Esophagus squamous epithelium (tissue), 5 donors: ENCODE measurements at places on chromosomes 13 and 19.

GRCh38 chr13:41026788-41027187, 7.7 kb upstream of the ELF1 start:
- no peak for DNase-seq

GRCh38 chr13:36217456-36217855, 3.1 kb upstream of the SOHLH2 start:
- DNase-seq = no peak

DNA sequence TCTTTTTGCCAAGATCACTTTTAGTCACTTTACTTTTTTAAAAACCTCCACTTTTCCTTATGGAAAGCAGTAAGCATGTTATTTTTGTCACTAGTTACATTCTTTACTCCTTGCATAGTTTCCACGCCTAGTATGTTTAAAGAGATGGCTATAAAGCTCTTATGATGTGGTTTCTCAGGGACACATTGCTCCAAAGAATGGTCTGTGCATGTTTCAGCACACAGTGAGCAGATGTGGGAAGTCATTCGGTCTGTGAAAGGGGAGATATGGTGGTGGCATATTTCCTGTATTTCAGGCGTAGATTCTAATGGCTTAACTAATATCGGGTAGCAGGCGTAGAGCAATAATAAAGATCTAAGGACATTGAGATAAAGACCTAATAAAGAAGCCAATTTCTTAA, 180.7 kb downstream of the SLITRK6 start:
- no peak for DNase-seq

DNA sequence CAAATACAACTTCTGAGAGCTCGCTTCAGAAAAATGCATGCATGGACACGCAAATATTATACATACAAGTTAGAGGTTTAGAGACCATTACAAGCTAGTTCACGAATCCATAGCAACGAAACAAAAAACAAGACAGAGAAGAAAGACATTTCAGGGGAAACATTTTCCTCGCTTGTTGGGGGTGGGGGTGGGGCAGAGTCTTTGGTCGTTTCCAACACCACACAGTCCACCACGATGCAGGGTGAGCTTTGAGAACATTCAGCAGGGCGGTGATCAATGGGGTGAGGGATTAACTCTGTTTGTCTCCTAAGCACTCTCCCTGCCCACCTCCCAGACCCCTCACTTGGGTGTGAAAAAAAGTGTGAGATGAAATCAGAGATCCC, 651 bp downstream of the OXGR1 start:
- no peak for DNase-seq

GRCh38 chr19:54955376-54955775, 8.0 kb upstream of the NLRP7 start:
- no peak for DNase-seq

- no peak for DNase-seq
These were observed 37.4 kb downstream of the NAXD start for GRCh38 chr13:110652764-110653163.

GRCh38 chr13:109787135-109787954, 962 bp upstream of the IRS2 start:
- no peak for DNase-seq

DNA sequence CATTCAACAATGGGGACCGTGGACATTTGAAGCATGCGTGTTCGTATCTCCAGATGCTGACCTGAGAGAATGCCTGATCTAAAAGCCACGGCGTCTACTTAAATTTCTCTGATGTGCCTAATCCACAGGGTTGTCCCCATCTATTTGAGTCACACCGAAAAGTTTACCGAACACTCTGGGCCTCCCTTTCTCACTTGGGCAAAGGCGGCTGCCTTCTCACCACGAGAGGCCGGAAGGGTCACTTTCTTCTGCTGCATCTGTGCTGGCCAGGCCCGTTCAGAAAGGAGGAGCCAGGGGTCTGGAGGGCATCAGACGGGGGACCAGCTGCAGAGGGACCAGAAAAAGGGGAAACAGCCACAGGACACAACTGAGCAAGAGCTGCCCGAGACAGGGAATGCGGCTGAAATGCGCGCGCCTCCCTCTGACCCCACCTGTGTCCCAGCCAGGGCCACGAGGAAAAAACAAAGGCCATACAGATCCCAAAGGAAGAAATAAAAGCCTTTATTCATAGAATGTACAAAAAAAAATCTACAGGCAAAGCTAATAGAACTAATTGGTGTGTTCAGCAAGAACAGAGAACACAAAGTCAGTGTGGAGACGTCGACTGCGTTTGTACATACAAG, 71.3 kb upstream of the C13orf46 start:
- no peak for DNase-seq

DNA sequence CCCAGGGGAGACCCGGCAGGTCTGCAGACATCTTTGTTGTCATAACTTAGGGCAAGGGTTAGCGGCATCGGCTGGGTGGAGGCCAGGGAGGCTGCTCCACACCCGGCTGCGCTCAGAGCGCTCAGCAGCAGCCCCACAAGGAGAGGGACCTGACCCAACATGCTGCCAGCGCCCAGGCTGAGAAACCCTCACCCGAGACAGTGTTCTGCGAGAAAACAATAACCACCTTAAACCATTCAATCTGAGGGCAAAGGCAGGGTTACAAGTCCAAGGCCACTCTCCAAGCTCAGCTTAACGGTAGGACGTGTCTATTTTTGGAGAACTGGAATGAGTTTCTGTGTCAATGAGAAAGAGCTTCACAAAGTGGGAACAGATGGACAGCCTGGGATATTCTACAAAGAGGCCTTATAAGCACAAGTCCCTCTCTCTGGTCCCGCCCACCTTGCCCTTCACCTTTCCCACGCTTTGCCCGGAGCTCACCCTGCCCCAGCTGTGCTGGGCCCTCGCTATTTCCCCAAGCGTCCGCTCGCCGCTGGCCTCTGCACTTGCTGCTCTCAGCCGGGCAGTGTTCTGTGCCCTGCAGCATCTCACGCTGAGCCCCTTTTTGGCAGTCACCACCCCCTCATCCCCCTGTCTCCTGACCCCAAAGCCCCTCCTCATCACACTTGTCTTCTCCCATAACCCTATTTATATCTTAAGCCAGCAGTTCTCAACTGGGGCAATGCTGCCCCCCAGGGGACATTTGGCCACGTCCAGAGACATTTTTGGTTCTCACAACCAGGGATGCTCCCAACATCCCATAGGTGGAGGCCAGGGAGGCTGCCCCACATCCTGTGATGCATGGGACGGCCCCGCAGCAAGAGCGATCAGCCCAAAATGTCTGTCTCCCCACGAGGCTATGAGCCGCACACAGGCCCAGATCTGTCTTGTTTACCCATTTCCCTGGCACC, 17.6 kb downstream of the PPP1R12C start:
- DNase-seq = no peak

- no peak for DNase-seq
These were observed 94.5 kb downstream of the RAP2A start for GRCh38 chr13:97528518-97528917.

- DNase-seq = no peak
These were observed 2.2 kb downstream of the ACP7 start for GRCh38 chr19:39086386-39086785.

- DNase-seq = no peak
These were observed 691 bp upstream of the OLFM2 start for GRCh38 chr19:9937001-9937411.

- DNase-seq = no peak
These were observed 80.3 kb upstream of the FLT1 start for GRCh38 chr13:28575200-28575599.

- DNase-seq = no peak
These were observed 12.1 kb upstream of the KLK14 start for GRCh38 chr19:51094696-51095279.

- DNase-seq = no peak
These were observed 612 bp upstream of the ZNF154 start for GRCh38 chr19:57709616-57710015.

- DNase-seq = no peak
These were observed 1.6 kb upstream of the TPM4 start for GRCh38 chr19:16074488-16075365.

GRCh38 chr19:58382997-58383603, 2.3 kb upstream of the ZNF837 start:
- DNase-seq = no peak

DNA sequence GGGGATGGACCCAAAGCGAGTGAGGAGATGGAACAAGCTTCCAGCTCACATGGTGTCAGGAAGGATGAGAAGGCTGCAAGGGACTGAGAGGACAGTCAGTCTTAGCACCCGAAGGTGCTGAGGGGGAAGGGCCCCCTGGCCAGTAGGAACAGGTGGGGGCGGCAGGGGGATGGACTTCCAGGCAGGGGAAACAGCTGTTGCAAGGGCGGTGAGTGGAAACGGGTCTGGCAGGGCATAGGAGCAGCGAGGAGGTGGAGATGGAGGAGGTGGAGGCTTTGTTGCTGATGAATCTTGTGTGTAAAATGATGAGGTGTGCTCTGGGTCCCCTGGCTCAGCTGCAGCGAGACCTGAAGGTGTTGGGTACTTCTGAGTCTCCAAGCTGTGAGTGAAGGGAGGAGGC, 1.2 kb downstream of the MAP1S start:
- no peak for DNase-seq

- DNase-seq = no peak
These were observed 186.3 kb downstream of the IRS2 start for GRCh38 chr13:109599901-109600657.

GRCh38 chr13:94178625-94179244, 300.7 kb downstream of the DCT start:
- DNase-seq = no peak

- DNase-seq = no peak
These were observed 13.1 kb downstream of the COMP start for GRCh38 chr19:18778076-18778389.

GRCh38 chr13:112248862-112249592, 127.1 kb upstream of the SPACA7 start:
- DNase-seq = no peak

- DNase-seq = peak; percentile 24
These were observed 2.1 kb upstream of the CCL25 start for GRCh38 chr19:8050274-8051096.

DNA sequence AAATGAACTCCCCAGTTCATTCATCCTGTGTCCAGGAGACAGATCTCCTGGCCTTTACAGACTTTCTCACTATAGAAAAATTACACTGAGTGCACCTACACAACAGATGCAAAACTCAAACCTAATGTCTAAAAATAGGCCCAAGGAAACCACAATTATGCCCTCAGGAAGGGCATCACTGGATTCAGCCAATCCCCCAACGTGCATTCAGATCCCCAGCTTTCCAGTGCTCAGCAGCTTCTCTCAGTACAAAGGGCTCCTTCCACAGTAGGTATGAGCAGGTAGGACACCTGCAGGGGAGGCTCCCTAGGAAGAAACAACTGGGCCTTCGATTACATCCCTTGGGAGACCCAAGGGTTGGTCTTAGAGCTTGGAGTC, 2.1 kb downstream of the ZNF709 start:
- DNase-seq = no peak

- DNase-seq = no peak
These were observed 25.2 kb downstream of the KCTD15 start for GRCh38 chr19:33821871-33822270.

GRCh38 chr19:54179921-54180461, 7.0 kb upstream of the TMC4 start:
- DNase-seq = no peak

DNA sequence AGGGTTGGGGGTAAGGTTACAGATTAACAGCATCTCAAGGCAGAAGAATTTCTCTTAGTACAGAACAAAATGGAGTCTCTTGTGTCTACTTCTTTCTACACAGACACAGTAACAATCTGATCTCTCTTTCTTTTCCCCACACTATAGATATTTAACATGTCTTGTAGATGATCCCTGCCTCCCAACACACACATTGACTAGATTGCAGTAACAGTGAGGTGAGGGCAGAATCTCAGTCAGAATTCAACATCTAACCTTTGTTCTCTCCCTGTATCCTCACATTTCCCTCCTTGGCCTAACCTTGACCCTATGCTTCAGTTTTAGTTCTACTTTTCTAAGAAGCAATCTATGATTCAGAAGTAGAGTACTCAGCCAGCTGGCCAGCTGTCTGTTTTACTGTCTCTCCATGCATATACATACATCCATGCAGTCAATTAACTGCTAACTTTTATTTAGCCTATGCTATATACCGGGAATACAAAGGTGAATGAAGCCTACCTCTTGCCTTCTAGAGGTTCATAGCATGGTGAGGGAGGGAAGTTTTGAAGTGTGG, 18.1 kb downstream of the DNAJC15 start:
- DNase-seq = no peak

DNA sequence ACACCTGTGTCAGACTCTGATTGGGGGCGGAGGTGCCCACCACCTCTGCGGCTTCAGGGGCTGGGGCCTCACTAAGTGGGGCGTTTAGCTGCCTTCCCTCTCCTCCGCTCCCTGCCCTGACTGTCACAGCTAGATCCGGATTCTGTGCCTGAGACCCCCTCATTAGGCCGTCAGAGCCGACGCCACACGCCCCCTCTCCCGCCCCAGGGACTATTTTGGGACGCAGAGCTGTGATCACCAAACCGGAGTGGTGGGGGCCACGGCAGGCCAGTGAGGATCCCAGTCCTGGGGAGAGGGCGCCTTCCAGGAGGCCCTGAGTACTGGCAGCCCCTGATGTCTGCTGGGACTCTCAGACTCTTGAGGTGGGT, 762 bp downstream of the KANK3 start:
- DNase-seq = no peak

- no peak for DNase-seq
These were observed at the start of gene ADAMTS10 for GRCh38 chr19:8610041-8610935. ADAMTS10 (minus strand) TSS chr19:8610715; CDS start chr19:8605710, 5,005 bp downstream.

GRCh38 chr19:737591-738093, 13.3 kb upstream of the MISP start:
- DNase-seq = no peak

- DNase-seq = no peak
These were observed 1703.6 kb downstream of the EFNB2 start for GRCh38 chr13:104831831-104832230.

- no peak for DNase-seq
These were observed 9.0 kb downstream of the ARHGAP45 start for GRCh38 chr19:1076046-1076386.

DNA sequence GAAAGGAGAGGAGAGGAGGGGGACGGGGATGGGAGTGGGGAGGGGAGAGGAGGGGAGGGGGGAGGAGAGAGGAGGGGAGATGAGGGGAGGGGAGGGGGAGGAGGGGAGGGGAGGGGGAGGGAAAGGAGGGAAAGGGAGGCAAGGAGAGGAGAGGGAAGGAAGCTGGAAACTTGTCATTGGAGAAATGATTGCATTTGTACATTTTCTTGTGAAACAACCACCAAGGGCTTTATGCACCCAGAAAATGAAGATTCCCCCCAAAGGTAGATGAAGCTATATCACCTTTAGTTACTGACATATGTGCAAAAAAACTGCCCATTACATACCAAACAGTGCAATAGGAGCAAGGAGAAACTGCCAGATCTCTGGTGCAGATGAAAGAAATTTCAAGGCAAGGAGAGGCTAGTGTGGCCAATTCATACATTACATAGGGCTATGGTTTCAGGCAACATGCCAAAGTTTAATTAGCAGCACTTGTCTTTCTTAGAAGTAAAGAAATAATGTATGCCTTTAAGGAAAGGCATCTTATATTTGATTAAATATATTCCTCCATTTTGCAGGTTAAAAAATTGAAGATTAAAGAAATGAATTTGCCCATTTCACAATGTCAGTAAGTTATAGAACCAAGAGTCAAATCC, 49.5 kb upstream of the STK24 start:
- no peak for DNase-seq

DNA sequence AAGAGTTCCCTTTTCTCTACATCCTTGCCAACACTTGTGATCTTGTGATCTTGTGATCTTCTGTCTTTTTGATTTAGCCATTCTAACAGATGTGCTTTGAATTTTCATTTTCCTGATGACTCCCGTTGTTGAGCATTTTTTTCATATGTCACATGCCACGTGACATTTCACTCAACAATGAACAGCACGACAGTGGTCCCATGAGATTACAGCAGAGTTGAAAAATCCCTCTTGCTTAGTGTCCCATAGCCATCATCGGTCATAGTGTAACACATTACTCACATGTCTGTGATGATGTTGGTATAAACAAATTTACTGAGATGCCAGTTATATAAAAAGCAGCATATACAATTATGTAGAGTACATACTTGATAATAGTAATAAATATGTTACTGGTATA, 256.1 kb upstream of the OBI1 start:
- DNase-seq = no peak
